ENCODE measurements at places on chromosomes 4 and X.

DNA sequence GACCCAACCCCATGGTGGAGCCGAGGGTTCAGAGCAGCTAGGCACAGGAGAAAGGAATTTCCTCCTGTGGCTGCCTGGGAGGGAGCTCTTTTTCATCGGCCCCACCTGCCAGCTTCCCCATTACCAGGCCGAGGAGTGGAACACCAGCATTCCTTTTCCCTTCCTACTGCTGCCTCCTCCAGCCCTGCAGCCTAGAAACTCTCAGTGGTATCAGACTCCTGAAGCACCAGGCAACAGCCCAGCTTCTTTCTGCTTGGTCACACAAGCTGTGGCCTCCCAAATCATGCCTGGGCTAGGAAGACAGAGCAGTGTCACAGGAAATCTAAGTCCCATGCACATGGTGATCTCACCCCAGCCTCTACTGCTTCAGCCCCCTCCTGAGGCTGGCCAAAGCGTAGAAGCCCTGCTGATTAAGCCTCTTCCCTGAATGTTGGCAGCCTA, 30.1 kb downstream of the RTL5 start:
- DNase-seq: no peak

DNA sequence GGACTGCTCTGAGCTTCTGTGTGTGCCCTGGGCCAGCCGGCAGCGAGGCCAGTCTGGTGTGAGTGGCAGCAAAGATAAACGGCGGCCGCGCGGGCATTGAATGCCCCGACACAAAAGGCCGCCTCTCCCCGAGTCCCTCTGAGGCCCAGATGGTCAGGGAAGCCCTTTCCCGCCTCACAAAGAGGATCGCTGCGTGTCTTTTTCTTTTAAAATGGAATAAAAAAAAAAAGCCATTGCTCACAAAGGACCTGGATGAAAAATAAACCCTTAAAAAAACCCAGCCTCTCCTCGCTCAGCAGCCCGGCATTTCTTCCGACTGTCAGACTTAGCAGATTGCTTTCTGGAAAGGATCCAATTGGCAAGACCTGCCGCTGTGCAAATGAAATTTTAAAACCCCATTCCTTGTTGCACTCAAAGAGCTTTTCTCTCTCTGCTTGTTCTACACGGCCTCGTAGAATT, 578.7 kb downstream of the BCOR start:
- peak; percentile 19 for DNase-seq

- DNase-seq: no peak
These were observed 200.0 kb downstream of the RELL1 start for GRCh38 chr4:37486166-37486565.

GRCh38 chr4:141248029-141248428, 27.3 kb downstream of the ZNF330 start:
- no peak for DNase-seq
